NCI-H524 (cell line): ENCODE measurements at places on chromosomes 6 and 20.

- no peak for DNase-seq
These were observed 166.1 kb downstream of the GMPR start for GRCh38 chr6:16404456-16404855.

DNA sequence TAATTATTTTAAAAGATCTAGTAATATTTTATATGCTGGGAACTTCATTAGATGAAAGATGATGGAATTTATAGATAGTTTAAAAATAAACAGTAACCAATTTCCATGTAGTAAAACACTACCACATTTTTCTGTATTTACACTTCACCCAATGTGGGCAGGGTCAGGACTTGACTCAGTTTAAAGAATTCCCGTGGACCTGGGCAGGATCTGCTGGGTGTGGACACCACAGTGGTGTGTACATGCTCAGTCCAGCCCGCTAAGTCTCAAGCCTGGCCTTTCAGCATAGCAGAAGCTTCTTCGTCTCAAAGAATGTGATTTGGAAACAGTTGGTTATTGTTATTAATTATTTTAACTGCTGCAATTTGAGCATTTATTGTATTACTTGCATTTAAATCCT lies 364.2 kb downstream of the SYNE1 start:
- DNase-seq: no peak

DNA sequence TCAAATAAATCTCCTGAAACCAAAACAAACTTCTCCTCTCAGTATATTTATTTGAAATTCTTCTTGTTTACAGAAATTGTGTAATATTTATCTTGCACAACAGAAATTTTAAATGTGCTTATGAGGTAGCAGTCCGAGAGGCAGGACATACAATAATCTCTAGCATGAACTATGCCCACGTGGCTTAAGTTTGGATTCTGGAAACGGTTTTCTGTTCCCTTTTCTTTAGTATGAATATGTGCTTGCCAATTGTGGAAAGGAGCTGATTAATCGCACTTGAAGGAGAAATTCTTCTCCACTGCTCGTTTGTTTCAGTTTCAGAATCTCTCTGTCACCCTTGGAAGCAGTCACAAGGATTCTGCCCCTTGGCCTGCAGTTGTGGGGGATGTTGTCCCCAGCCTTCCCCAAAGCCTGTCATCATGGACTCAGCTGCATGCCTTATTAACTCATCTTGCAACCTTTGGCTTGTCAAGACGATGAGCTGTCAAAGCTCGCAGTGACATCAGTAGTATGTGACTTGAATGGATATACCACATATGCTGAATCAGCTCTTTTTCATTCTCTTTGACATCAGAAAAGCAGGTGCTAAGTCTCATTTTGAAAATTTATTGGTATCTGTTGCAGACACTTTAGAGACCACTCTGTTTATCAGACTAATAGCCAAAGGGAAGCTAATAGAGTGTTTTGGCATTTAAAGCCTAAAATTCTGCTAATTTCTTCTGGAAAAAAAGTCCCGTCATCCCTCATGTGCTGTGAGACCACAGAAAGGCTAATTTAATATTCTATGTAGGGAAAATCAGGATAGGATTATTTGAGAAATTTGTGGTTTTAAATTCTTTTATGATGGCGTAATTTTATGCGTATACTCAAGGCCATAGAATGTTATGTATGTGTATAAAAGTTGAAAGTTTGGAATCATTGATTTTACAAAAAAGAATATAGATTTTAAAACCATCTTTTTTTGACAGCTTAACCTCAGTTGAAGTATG lies 186.8 kb downstream of the ARID1B start:
- DNase-seq: no peak

DNA sequence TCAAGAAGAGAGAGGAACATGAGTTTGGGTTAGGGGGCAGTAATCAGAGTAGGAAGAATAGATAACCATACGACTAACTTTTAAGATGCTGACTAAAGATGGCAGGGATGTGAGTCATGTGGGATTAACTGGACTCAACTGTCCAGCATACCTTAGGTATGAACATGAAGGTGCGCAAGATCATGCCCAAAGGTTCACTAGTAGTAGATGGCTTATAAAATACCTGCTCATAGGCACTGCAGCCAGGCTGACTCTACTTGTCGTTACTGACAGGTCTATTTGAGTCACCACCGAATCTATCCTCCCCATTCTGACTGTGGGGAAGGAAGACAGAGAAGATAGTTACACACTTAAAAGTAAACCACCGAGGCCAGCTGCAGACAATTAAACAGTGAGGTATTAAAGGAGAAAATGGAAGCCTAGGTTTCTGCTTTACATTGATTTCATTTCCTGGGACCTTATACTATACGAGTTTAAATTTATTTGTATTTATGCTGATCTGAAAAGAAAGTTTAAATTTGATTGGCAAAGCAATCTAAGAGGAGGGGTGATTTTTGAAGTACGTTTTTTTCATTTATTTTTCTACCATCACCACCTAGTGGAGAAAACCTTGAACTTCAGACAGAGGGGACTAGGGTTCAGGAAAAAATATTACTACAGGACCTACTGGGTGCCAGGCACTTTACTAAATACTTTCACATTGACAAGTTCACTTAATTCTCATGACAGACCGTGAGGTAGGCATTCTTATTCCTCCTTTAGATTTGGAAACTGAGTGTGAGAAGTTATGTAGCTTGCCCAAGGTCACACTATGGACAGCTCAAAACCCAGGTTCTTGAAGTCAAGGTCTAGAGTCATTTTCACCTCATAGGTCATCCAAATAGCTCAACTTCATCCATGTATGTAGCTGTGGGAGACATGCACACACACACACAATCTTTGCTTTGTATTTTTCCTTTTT lies 4.0 kb upstream of the WRNIP1 start:
- no peak for DNase-seq

GRCh38 chr6:128121610-128122009 lies 220.8 kb upstream of the THEMIS start:
- peak; percentile 52 for DNase-seq

DNA sequence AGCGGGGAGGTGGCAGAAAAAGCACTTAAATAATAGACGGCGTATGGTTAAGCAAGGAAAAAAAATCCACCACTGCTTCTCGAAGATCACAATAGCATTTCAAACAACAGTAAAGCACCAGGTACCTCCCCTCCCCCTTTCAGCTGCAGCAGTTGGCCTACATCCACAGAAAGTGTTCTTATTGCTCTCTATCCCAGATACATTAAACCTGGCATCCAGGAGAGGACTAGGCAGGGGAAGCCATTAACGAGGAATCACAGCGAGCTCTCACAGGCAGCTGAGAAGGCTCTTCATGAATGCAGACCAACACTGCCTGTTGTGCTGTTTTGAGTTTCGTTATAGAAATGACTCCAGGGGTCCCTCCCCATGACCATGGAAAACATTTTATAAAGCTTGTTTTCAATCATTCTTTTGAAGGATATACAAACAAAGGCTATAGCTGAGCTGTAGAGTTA lies 11.8 kb downstream of the FYN start:
- DNase-seq: peak; percentile 4
